ENCODE measurements at places on chromosomes 12 and 14. TPM values are rescaled to one million over a fixed set of nuclear protein-coding genes. Genes with fewer than 3 reads are reported as not detected.

SCN8A gene
- total RNA-seq: 1.3 TPM

AQP5 gene
- total RNA-seq: not detected

TSPAN9 gene
- total RNA-seq: 43.2 TPM

GALNT9 gene
- total RNA-seq: 6.4 TPM

PSMC6 gene
- total RNA-seq: 132 TPM

CCDC177 gene
- not detected for total RNA-seq

LRIG3 gene
- total RNA-seq: 5.1 TPM

ALX1 gene
- total RNA-seq: 5.3 TPM

RD3L gene
- total RNA-seq: not detected

PIK3C2G gene
- total RNA-seq: not detected

JAG2 gene
- total RNA-seq: 12.6 TPM

TC2N gene
- total RNA-seq: 0.54 TPM

IFI27L1 gene
- 18.6 TPM for total RNA-seq

NRXN3 gene
- 1.0 TPM for total RNA-seq

PAH gene
- not detected for total RNA-seq

CLEC4E gene
- 0.26 TPM for total RNA-seq

ERBB3 gene
- 1.0 TPM for total RNA-seq

ARPC3 gene
- 422 TPM for total RNA-seq

SIX1 gene
- 4.8 TPM for total RNA-seq

SMCO2 gene
- 0.36 TPM for total RNA-seq

VRTN gene
- not detected for total RNA-seq

HOXC9 gene
- total RNA-seq: 13.7 TPM

GCH1 gene
- 3.7 TPM for total RNA-seq

Data from A549 treated with ZK216348 at 1 μM for 4 hours (cell line).